Esophagus squamous epithelium (tissue), 5 donors: ENCODE measurements at places on chromosomes 3 and 15.

- no peak for DNase-seq
Measured at GRCh38 chr3:78757731-78758130, 1010.1 kb downstream of the ROBO1 start.

- no peak for DNase-seq
Measured at GRCh38 chr3:174945951-174946350, 86.8 kb downstream of the NAALADL2 start.

- no peak for DNase-seq
Measured at GRCh38 chr15:75056036-75056435, 32.6 kb downstream of the PPCDC start.

GRCh38 chr15:36362509-36362915 lies 216.9 kb upstream of the CDIN1 start:
- no peak for DNase-seq

DNA sequence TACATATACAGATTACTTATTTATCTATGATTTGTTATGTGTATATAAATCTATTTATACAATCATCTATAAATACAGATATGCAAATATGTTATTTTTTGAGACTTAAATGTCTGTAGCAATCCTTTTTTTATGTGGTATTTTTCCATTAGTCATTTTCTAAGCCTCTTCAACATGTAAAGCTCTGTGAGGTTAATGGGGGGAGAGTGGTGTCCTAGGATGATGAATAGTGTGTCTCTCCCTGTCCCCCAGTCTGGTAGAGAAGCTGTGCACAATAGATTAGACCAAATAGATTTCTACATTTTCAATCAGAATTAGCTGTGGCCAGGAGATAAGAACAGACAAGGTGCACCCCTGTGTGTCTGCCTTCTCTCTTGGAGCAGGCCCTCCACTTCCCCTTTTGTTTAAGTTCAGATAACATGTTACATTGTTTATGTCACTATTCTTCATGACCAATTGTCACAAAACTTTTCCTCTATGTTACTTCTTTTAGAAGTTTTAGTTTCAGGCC lies 453.9 kb downstream of the LPP start:
- DNase-seq: no peak

DNA sequence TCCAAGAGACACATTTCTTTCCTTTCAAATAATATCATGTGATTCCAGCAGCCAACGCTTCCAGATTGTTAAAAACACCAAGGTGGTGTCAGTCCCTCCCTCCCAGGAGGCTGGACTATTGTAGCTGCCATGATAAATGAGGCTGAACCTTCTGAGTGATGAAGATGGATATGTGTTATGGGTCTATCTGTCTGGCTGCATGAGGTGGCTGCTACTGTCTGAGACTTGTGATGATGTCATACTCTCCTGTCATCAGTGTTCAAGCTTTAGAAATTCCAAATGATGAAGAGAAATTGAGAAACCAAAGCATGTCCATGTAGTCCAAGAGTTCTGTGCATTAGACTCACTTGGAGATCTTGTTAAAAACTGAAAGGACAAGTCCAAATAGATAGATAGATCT lies 683.0 kb downstream of the NTRK3 start:
- no peak for DNase-seq

GRCh38 chr3:138949445-138950005 lies 2.5 kb downstream of the FOXL2NB start:
- no peak for DNase-seq
